ENCODE measurements at places on chromosomes 4 and X.

DNA sequence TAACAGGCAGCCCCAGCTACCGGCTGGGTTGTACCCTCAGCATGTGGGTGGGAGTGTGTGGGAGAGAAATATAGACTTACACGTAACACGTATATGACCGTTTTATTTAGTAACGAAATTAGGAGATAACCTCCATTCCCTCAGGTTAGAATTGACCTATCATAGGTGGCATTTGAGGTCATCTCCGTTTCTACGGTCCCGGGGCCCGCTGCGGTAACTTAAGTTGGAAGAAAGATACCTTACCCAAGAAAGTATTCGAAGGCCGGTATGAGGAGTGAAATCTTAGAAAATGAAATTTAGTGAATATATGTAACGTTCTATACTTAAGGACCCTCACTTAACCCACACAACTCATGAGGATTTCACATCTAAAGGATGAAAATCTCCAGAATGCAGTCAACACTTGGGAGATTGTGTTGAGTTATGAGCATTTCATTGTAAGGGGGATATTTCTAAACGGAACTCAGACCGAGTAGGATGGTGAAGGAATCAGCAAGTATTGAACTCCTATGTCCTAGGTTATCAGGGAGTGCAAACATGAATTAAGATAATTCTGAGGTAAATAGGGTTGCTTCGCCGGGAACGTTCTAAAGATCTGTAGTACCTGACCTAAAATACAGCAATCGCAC is 891 bp downstream of the CISD2 start:
- no peak for DNase-seq

GRCh38 chr4:89894649-89895550 is at the start of gene MMRN1:
Gene MMRN1 (plus strand): TSS chr4:89894854. CDS start chr4:89894972, 118 bp downstream.
- peak; percentile 22 for DNase-seq

- no peak for DNase-seq
Measured at GRCh38 chr4:39102297-39102696, 40.3 kb downstream of the KLHL5 start.

GRCh38 chr4:80133240-80133783 is 60.3 kb upstream of the ANTXR2 start:
- DNase-seq: no peak

DNA sequence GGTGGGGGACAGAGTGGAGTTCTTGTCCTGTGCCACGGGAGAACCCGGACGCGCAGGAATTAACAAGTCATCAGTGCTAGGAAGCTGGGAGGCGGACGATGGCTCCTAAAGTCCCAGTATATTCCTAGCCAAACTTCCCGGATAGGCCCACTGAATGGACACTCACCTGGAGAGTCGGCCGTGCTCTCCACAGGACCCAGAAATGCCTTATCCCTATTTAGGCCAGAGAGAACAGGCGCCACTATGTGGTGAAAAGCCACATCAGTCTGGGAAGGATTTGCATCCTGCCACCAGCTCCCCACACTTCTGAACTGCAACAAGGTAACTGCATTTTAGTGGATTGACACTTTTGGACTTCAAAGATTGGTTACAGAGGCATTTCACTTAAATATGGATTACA is 1.1 kb downstream of the CFAP299 start:
- DNase-seq: peak; percentile 34

GRCh38 chr4:7584098-7584497 is 149.4 kb upstream of the PSAPL1 start:
- DNase-seq: no peak

DNA sequence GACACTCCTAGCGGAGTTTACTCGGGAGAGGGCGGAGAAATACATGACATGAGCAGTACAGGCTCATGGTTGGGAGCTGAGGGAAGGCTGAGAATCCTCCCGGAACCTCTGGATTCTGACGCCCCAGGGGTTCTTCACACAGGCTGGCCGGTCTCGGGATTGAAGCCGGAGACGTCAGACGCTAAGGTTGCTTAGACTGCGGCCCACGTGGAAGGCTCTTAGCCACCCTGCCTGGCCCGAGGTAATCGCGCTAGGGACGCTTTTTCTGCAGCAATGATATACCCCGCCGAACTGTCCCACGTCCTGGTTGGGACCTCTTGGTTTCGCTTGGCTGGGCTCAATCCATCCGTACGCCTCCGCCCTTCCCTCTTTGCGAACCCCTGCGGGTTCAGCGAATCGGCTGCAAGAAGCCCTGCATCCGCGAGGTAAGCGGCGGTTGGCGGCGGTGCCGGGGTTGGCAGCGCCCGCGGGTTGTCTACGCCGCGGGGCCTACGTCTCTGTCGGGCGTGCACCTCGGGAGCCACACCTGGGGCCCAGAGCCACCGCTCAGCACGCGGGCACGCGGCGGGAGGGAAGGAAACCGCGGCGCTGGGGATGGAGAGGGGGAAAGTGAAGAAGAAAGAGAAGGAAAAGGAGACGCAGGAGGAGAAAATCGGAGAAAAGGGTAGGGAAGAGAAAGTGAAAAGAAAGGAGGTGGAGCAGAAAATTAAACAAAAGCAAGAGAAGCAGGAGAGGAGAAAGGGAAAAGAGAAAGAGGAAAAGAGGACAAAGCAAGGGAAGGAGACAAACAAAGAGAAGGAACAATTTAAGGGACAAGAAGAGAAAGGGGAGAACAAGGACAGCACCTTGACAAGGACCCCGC is at the start of gene ARL9:
TSS of gene ARL9 (plus strand) at position 523 of the 862 bp plus-strand sequence. CDS start at position 595, 72 bp downstream.
- DNase-seq: peak; percentile 78

DNA sequence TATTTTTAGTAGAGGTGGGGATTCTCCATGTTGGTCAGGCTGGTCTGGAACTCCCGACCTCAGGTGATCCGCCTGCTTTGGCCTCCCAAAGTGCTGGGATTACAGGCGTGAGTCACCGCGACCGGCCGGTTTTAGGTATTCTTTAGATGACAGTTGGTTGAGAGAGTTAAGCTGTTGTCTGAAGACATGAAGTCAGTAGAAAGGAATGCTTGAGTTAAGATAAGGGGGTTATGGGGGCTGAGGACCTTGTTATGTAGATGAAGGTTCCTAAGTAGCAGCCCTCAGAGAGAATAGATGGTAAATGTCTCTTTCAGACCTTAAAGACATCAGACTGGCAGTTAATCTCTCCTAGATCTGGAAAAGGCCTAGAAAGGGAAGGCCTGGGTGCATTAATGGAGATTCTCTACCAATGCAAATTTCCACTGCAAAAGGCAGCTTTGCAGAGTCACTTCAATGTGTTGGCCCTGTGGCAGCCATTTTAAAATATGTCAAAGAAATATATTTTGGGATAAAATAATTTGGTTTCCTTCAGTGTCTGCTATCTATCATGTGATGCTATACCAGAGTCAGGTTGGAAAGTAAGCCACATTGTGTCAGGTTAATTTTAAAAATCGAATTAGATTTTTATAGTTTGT is 6.4 kb upstream of the ZNF674 start:
- no peak for DNase-seq

DNA sequence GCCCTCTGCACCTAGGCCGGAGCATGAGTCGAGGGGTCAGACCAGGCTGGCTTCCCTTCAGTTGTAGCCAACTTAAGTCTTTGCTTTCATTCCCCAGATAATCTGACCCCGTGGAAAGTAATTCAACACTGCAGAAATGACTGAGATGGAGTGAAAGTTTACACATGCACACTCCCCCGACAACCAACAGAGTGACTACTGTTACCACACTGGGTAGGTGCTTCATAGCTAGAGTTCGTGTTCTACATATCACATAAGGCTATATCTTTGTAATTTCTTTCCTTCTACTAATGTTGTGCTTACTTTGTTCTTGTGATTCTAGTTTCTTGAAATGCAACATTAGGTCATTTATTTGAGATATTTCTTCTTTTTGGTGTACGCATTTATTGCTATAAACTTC is 7.2 kb upstream of the CTAG2 start:
- DNase-seq: no peak

DNA sequence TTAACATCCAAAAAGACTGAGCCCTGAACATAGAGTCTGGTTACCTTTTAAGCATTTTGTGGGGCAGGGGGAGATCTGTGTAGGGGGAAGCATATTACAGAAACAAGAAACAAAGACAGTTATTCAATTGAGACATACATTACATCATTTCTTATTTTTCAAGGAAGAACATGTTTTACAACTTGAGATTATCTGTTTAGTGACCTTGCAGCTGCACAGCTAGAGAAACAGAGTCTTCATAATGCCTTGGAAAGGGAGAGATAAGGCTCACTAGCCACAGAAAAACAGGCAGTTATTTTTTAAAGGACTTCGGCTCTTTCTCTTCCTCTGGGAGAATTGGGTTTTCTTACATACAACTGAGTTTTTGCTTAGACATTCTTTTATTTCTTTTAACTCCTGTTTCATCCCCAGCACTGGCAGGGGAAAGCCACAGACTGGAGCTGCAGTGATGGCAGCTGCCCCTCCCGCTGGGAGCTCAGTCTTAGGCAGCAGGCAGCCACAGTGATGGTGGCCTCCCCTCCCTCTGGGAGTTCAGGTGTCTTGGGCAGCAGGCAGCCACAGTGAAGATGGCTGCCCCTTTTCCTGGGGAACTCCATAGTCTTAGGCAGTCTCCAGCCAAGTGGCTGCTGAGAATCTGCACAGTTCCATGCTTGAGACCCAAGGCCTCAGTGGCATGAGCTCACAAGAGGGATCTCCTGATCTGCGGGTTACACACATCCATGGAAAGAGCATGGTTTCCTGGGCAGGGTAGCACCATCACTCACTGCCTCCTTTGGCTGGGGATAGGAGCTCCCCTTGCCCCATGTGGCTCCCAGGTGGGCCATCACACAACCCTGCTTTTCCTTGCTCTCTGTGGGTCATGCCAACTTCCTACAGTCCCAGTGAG is 19.4 kb upstream of the TMPRSS11F start:
- no peak for DNase-seq

DNA sequence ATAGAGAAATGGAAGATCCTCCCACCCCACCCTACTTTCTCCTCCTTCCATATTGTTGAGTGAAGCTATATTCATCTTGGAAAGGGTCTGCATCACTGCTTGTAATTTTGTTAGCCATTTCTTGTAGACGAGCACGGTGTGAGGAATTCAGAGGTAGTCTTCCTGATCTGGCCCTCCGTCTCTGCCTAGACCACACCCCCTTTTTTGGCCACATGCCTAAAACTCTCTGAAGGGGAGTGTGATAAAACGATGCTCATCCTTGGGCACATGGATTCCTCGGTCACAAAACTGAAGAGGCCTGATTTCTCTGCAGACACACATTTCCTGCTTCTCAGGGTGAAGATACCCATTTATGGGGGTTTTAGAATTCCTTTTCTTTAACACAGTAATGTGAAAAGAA is 182.8 kb downstream of the LARP7 start:
- no peak for DNase-seq

GRCh38 chr4:14379183-14379582 is 623.1 kb upstream of the CPEB2 start:
- no peak for DNase-seq

DNA sequence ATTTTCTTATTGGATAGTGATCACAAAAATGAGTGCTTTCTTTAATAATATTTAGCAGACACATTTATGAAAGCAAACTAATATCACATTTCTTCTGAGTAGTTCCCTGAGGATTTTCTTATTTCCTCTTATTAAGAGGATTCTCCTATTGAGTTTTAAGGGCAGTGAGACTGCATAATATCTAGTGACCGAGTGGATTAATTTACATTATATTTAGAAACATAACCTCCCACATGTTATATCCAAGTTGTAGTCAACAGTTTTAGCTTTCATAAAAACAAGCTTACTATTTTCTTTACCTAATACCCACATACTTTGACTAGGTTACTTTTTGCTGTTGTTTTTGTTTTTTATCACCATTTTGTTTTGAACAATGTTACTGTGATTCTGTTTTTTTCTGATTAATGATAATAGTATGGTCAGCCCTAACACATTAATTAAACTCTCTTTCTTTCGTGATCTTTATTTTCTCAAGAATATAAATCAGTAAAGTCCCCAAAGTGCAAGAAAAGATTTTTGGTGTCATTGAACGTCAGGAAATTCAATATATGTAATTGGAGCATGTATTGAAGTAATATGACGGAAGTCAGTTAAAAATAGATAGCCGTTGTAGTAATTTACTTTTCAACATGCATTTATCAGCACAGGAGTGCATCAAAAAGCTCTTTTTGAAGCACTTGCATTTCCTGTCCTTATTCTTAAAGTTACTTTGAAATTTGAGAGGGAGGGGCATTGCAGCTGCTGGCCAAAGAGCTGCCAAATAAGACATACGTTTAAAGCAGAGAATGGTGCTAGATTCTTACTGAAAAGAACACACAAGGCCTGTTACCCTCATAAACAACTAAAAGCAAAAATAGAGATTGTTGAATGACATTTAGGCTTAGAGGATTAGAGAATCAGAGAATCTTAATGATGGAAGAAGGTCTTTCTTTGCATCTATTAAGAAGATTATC is 25.2 kb downstream of the DDIT4L start:
- no peak for DNase-seq

GRCh38 chr4:177375372-177375771 is 65.7 kb downstream of the NEIL3 start:
- no peak for DNase-seq

GRCh38 chr4:39025552-39026085 is 6.6 kb downstream of the TMEM156 start:
- peak; percentile 37 for DNase-seq

- DNase-seq: no peak
Measured at GRCh38 chrX:94751611-94752010, 1077.6 kb downstream of the FAM133A start.

DNA sequence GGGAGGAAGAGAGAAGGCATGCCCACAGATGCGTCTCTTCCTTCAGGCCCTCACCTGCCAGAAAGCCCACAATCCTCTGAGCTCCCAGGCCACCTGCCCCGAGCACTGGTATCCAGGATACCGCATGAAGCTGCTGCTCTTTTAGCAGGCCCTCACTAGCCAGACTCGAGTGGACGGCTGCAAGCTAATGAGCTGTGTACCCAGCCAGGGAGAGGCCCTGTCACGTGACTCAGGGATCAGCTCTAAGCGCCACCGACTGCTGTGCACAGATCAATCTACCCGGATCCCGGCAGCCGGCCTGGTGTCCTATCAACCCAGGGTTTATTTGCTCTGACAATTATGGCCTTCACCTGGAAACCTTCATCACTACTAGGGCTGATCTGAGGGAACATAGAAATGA is 39.0 kb downstream of the BCOR start:
- DNase-seq: no peak

GRCh38 chr4:183541752-183542040 is 36.8 kb downstream of the ING2 start:
- DNase-seq: no peak

DNA sequence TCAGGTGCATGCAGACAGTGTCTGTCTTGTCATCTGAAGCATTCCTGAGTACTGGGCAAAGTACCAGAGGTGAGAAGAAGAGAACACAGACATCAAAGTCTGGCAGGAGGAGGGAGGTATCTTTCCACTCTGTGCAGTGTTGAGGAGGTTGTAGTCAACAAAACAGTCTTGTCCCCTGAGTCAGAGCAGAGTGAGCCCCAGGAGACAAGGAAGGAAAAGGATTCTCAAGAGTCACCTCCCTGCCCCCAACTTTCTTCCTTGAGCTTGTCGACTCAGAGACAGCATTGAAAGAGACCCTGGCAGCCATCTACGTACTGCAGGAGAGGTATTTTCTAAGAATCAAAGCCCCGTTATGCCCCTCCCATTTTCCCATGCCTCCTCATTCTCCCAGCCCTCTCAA is 4.4 kb upstream of the SRPX start:
- no peak for DNase-seq

GRCh38 chr4:127145006-127145540 is 487.7 kb upstream of the INTU start:
- DNase-seq: no peak
